ENCODE measurements at places on chromosomes 13 and 19.
A peak's percentile ranks its signal among the peaks of the same experiment; 100 is the strongest.

DNA sequence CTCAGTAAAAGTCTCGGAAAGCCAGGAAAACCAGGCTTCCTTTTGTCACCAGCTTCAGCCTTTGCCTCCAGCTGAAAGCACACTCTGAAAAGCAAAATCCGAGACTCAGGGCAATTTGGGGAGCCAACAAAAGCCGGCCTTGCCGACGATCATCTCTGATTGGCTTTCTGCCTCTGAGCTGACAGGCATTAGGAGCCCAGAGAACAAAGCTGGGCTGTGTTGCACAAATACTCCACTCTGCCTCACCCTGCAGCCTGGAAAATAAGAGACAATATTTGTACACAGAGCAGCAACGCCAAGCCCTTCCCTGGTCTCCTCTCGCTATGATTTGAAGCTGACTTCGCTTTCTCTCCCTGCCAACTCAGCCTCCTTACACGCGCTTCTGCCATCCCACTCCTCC, 46.9 kb downstream of the CACNA1A start:
- DNase-seq, result no peak

- DNase-seq, result no peak
Observed at GRCh38 chr13:73304442-73304841, 245.6 kb downstream of the KLF5 start.

DNA sequence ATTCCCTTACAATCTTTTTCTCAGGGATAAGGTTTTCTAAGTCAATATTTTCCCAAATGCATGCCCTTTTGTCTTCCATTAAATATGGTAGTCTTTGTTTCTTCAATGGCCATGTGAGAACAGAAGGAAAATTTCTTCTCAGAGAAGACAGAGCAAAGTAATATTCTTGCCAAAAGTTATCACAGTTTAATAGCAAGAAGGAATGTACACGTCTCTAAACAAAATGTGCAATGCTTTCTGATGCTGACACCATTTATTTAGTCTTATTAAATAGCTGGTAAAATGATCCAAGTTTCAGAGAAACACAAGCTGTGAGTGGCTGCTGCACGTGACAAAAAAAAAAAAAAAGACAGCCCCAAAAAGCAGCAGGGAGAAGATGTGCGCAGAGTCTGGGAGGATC, 542.5 kb downstream of the GPC6 start:
- no peak for DNase-seq

DNA sequence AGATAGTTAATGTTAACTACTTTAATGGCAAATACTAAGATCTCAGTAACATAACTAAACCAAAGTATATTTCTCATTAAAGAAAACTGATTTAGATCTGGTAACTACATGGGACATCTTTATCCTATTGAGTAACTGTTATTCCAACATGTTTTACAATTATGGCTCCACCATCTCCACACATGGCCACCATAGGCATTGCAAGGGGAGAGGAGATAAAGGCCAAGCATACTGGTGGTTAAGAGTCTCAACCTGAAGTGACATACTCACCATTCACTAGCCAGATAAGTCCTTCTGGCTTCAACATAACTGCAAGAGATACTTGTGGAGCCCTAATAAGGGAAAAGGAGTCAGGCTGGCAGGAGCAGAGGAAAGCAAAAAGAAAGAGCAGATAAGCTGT, 1586.4 kb upstream of the SPRY2 start:
- DNase-seq, result no peak

GRCh38 chr13:95267662-95268342, 33.4 kb downstream of the ABCC4 start:
- no peak for DNase-seq

GRCh38 chr19:31347828-31348392, 1.3 kb downstream of the TSHZ3 start:
- no peak for DNase-seq

- DNase-seq, result no peak
Observed at GRCh38 chr19:58468216-58468839, 1.4 kb downstream of the ZNF324 start.

DNA sequence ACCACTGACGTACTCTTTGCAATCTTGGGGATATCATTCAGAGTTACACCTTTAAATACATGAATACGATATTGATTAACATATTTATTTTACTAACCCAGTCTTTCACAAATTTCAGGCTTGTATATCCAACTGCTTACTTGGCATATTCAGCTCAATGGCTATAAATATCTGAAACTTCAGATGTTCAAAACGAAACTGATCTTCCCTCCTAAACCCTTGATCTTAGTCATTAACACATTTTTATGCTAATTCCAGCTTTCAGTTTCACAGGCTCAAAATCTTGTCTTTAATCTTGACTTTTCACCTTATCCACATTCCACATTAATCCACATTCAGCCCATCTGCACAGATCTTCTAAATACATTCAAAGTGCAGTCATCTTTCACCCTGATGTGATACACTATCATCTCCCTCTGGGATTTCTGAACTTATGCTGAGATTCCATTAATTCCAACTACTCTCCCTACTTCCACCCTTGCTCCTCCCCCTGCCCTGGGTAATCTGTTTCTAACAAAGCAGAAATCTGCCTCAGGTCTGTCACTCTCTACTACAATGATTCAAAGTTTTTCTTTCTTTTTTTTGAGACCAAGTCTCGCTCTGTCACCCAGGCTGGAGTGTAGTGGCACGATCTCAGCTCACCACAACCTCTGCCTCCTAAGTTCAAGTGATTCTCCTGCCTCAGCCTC, 387.2 kb downstream of the GPC5 start:
- no peak for DNase-seq

DNA sequence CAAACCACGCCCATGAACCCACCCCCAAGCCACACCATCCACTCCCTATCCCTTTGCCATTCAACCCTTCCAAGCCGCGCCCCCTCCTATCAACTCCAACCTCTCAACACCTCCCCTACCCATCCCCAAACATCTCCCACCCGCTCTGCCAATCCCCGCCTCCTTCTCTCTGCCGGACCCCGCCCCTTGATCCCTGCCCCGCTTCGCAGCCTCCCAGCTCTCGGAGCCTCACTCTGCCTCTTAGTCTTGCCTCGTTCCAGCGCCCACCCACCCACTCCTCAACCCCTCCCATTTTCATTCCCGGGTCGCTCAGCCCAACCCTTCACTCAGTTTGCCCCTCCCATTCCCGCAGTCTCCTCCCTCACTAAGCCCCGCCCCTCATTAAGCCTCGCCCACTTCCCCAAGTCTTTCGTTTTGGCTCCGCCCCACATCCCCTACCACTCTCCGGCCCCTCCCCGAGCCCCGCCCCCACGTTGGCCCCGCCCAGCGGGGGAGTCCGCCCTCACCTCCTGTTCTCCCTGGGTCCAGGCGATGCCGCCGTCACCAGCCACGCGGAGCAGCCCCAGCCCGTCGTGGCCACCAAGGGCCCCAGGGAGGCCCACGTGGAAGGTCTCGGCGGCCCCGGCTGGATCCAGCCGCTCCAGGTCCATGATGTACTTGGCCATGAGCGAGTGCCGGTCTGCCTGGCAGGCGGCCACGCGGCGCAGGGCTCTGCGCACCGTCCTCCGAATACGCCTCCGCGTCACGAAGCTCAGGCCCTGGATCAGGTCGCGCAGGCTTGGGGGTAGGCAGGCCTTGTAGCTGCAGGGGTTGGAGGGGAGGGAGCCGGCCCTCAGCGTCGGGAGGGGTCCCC, 5.7 kb downstream of the JAK3 start:
- DNase-seq, result no peak

DNA sequence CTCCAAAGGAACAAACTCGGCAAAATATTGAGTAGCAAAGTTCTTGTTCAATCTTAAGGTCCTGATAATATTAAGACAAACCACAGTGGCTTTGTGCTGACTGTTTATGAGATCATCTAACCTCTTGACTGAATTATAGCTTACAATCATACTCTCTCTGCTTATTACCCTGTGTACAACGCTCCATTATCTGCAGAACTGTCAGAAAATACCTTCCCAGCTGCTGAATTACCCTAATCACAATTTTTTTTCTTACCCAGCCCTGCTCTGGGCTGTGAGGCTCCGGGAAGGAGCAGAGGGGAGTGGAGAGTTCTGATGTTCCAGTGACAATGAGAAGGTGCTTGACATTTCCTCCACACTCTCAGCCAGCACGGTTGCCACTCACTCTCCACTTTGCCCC, 64.8 kb downstream of the DCT start:
- DNase-seq, result no peak

- DNase-seq, result no peak
Observed at GRCh38 chr19:12695514-12695913, 917 bp downstream of the FBXW9 start.

- DNase-seq, result no peak
Observed at GRCh38 chr19:10653482-10653731, 739 bp upstream of the ILF3 start.

DNA sequence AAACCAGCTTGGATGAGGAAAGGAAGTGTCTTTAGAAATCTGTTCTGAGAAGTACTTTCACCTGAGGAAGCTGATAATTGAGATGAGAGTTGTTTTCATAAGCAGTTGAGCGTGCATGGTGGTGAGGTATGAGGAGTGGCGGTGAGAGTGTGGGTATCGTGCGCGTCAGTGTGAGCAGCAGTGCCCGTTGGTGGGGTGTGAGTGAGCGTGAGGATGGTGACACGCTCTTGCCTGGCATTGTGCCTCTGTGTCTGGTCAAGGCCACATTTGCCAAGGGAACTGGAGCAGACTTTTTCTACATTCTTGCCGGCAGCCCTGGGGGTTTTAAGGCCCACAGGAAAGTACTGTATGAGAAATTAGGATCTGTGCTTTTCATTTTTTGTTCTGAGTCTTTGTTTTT, 36.5 kb upstream of the TEX29 start:
- no peak for DNase-seq

DNA sequence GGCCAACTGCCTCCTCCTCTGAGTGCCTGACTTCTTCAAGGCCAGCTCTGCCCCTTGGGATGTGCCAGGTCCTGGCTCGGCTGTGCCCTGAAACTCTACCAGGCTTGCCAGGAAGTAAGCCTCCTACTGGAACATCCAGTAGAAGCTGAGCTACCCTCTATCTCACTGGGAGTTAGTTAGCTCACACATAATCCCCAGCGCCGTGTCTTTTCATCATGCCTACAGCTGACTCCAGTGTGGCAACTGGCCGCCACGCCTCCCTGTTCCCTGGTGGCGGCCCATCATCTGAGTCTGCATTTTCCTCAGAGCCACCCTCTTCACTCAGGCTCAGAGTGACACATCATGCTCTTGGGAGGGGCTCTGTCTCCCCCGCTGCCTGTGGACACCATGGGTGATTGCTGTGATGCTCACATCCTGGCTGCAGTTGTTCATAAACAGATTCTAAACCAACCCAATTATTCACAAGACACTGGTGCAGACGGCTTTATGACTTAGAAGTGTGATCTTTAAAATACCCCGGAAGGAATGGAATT, 131.9 kb upstream of the IRS2 start:
- DNase-seq, result no peak

DNA sequence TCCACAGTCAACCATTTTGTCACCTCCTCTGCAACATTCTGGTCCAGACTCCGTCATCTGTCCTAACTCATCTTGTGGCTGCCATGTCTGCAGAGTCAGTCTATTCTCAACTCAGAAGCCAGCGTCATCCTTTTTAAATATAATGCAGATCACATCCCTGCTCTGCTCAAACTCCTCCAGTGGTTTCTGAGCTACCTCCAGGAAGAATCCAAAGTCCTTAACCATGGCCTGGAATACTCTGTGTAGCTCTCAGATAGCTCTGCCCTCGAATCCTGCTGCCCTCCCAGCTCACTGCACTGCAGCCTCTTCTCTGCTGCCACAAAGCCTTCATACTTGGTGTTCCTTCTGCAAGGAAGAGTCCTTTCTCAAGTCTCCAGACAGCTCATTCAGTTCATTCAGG, 190.8 kb downstream of the FOXO1 start:
- no peak for DNase-seq

GRCh38 chr13:94657167-94657566, 55.2 kb downstream of the SOX21 start:
- no peak for DNase-seq

DNA sequence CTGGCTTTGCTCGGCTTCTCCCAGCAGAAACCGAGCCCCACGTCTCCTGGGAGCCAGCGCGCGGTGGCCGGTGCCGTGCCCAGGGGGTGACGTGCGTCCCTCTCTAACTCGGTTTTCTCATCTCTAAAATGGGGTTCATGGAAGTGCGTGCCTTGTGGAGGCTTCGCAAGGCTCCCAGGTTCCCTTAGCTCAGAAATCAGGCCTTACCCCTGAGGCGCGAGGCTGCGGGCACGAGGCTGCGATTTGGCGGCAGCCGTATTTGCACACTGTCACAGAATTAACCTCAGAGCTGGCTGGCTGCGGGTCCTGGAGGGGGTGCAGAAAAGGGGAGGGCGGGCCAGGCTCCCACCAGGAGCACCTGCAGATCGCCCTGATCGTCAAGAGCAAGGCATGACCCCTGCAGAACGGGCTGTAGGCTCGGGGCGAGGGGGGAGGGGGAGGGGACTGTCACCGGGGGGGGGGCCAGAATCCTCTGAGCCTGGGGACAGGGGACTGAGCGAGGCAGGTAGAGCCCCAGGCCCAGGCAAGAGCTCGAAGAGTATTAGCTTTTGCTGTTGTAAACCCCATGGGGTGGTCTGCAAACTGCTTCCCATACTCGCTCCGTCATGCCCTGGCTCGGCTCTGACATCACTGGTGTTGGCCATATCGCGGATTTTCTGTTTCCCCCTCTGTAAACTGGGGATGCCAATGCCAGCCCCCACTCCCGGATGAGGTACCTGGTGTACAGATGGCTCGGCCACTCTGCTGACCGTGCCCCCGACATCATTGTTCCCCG, 62.2 kb downstream of the CCNE1 start:
- no peak for DNase-seq

DNA sequence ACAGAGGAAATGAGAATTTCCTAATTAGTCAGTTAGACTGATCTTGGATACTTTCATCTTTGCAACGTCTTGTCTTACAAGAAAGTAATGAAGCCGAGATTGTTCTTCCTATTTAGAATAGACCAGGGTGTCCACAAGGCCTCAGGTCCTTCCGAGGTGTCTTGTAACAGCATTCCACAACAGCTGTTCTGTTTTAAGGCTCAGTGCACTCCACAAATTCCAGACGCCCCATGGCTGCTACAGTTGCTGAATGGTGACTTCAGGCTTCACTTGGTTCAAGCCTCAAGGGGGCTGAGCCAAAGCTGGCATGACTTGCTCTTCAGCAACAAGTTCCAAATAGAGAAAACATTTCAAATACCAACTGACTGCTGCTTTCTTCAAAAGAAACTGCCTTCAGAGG, 143.4 kb downstream of the SHISA2 start:
- DNase-seq, result no peak

DNA sequence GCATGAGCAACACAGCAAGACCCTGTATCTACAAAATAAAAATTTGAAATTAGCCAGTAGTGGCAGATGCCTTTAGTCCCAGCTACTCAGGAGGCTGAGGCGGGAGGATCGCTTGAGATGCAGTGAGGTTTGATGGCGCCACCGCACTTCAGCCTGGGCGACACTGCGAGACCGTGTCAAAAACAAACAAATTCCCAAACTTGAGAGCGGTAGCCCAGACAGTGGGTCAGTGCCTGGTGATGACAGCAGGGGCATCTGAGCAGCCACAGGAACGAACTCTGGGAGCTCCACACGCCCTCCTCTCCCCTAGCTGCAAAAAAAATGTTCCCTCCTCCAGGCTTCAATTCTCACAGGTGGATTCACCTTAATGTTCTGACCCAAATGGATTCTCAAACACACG, 14.1 kb downstream of the ZNF490 start:
- DNase-seq, result no peak

GRCh38 chr13:33146843-33147611, 130.8 kb downstream of the KL start:
- peak; percentile 14 for DNase-seq

- DNase-seq, result no peak
Observed at GRCh38 chr13:40151673-40152072, 496.2 kb downstream of the COG6 start.
